Body of pancreas (tissue), 4 donors: ENCODE measurements at places on chromosomes 1 and 21. TPM values are rescaled to one million over a fixed set of nuclear protein-coding genes. Genes with fewer than 3 reads are reported as not detected.

DNA sequence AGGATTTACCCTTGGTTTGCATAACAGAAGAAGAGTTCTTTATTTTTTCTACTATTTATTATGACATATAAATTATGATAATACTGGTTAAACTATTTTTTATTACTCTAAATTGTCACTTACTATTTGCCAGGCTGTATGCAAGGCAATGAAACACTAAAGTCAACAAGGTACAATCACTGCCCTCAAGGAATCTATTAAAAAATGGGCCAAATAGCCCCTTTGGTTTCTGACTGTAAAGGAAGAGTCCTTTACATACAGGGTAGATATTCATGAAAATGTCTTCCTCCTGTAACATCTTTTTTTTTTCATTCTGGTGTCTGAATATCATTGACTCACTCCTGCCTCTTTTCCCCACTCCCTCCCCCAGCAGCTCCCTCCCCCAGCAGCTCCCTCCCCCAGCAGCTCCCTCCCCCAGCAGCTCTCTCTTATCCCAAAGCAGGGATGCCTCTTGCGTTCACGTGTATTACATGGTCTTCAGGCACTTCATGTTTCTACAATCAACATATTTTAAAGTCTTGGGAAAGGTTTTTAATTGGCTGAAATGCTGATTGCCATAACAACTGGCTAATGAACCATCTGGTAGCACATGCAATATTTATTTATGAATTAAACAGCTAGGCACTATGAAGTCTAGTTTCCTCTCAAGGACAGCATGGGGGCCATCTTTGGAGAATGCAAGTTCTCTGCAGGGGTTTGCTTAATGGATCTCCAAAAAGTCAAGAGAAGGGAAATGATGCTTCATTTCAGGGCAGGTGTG lies 400.4 kb upstream of the PLXNA2 start:
- DNase-seq = no peak

The RGS13 gene
- not detected for total RNA-seq

DNA sequence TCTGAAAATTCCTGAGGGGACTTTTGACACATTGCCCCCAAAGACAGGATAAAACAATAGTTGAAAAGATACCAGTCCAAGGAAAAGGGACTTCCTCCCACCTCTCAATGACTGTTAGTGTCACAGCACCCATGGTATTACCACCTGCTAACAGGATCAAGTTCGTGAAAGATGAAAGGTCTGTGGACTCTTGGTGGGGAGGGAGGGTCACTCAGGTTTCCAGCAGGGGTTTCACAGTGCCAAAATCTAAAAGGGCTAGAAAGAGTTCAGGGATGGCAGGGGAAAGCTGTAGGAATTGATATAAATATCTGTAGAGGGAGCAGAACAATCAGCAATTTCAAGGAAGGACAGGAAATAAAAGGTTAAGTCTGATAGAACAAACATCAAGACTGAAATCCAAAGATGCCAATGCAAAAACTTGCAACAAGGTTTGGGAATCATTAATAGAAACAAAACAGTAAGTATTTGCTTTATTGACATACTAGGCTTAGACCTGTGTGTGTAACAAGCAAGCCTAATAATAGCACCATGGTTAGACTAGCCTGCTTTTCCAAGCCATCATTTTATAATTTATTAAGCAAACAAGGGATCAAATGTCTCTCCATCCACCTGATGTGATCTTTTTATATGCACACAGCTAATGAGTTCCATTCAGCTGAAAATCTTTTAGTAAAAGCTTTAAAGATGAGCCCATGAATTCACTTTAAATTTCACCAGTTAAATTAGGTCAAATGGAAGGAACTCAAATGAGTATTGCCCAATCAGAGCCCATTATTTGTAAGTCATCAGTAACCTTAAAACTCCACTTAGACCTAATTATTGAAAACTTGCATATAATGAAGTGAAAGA lies 3.7 kb downstream of the MCL1 start:
- no peak for DNase-seq

- DNase-seq = no peak
These were observed 59.2 kb upstream of the KCNK2 start for GRCh38 chr1:215023155-215023832.

DNA sequence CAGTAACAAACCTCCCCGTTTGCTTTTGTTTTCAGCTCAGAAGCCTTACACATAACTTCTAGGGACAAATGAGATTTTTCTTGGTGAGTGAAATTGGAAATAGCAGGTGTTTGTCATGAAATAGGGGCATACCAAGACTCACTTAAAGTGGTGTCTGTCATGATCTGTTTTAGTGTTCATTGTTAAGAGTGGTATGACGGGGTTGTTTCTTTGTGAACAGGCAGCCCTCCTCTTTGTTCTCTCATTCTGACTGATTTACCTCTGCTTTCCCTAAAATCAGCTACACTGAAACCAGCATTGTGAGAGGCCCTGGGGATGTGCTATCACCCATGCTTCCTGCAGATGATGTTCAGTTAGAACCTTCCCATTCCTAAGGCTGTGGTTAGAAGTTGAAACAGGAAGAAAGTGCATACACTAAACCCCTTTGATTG lies 2.5 kb upstream of the ERO1B start:
- no peak for DNase-seq

- peak; percentile 33 for DNase-seq
These were observed 44.1 kb downstream of the PGBD5 start for GRCh38 chr1:230382001-230382491.

- no peak for DNase-seq
These were observed 8.1 kb downstream of the ODF2L start for GRCh38 chr1:86387916-86388627.

The CLIC6 gene
- total RNA-seq = 0.99 TPM

GRCh38 chr1:111354584-111354983 lies 63.9 kb downstream of the CHIA start:
- DNase-seq = no peak

DNA sequence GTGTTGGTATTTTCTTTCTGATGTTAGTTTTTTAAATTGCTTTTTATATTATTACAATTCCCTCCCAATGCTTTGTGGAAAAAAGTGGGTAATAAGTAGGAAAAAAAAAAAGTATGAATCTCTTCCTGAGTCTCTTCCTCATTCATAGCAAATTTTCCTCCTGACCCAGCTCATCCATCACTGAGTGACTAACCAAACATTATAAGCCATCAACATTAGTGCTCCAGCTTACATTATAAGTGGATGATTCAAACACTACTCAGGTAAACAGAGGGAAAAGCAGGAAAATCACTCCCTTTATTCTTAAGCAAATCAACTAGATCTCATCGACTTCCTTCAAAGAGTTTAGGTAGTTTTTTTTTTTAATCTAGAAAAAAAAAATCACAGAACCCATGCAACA lies 15.4 kb upstream of the SAMD13 start:
- DNase-seq = no peak

The OR14K1 gene
- total RNA-seq = 1.3 TPM

DNA sequence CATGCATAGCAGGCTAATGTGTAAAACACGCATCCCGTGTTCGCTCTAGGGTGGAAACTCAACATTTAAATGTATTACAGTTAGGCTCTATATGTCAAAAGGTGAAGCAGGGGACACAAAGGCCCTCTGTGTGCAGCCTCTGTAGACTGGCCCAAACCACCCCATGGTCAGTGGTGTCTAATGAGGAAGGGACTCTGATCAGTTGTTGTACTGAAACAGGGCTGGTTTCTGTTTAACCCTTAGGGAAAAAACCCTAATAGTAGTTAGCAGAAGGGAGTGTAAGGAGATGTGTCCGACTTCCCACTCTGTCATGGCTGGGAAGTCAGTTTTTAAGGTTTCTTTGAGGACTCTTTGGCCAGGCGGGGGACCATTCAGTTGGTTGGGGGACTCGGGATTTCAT lies 21.5 kb upstream of the CD2 start:
- no peak for DNase-seq

DNA sequence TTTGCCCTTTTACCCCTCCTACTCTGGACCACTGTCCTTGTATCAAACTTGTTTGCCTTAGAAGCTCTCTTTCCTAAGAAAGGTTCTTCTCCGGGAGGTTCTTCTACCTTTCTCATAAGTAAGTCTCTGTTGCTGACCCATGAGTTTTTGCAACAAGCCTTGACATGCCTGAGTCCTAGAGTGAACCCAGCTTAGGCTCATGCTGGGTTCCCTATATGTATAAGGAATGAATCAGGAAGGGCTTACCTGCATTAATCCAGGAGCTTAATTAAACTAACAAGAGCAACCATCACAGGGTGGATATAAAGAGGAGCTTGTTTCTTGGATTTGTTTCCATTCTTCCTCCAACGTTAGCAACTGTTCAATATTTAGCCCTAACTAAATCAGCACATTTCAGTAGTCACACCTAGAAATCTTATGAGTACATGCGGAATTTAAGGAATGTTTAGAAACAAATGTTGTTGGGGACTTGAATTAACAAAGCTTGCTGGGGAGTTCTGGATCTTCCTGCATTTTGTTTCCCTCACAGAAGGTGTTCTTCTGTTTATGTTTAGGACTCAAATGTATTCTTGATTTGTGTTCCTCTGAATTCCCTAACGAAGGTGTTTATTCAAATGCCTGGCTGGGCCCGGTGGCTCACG lies 64.3 kb upstream of the RAB3GAP2 start:
- no peak for DNase-seq

The TRIM17 gene
- total RNA-seq = not detected

DNA sequence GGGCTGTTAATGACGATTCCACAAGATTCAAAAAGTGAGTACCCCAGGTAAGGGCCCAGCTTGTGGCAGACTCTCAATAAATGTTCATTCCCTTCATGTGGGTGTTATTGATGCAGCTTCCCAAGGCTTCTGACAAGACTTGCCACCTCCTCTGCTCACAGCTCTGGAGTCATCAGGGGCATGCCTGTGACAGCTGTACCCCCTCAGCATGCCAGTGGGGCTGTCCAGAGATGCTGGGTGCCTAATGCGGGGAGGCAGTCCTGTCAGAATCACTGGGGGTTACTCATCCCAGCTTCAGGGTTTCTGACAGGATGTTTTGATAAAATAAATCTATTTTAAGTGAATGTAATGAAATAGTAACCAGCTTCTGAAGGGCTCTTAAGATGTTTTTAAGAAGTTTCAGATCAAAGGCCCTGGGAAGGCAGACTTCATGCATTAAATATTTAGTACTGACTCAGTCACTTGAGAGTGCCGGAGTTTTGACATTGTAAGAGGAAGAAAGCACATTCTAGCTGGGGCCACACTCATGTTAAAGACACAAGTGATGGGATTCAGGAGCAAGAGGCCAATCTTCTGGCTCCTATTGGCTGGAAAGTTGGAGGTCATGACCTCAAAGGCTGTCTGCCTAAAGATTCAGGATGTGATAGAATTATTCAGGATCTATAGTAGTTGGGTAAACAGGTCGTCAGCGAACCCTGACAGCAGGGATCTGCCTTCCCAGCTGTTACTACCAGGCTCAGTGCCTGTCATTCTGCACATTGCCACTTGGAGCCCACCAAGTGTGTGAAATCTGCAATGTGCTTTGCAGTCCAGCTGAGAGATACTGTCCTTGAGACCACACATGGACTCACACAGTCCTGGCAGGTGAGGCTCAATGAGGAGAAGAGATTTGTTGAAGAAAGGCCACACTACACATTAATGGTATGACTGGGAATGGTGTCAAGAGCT lies 239.6 kb upstream of the BEND5 start:
- no peak for DNase-seq

- DNase-seq = no peak
These were observed 5.1 kb downstream of the MAP7D1 start for GRCh38 chr1:36160949-36161485.

DNA sequence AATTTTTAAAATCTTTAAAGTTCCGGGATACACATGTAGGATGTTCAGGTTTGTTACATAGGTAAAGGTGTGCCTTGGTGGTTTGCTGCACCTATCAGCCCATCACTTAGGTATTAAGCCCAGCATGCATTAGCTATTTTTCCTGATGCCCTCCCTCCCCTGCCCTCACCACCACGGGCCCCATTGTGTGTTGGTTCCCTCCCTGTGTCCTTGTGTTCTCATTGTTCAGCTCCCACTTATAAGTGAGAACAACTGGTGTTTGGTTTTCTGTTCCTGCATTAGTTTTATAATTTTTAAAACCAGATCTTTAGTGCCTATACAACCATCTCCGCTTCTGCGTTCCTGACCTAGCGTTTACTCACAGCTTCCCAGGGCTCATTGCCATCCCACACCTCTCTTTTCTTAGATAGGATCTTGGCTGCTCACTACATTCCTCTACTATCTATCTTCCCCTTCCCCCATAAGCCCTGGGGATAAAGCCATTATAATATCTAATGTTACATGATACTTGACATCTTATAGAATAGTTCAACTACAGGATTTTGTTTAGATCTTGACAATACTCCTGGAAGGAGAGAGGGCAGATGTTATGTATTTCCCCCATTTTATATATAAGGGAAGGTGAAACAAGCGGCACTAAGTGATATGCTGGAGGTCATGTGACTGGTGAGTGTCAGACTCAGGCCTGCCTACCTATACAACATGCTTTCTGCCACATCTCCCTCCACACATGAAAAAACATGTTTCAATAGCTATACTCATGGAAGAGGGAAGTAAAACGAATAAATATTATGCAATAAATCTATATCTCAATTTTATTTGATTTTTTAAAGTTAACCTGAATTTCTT lies 52.3 kb upstream of the DNAJC6 start:
- DNase-seq = no peak

The CLK2 gene
- 40.7 TPM for total RNA-seq

DNA sequence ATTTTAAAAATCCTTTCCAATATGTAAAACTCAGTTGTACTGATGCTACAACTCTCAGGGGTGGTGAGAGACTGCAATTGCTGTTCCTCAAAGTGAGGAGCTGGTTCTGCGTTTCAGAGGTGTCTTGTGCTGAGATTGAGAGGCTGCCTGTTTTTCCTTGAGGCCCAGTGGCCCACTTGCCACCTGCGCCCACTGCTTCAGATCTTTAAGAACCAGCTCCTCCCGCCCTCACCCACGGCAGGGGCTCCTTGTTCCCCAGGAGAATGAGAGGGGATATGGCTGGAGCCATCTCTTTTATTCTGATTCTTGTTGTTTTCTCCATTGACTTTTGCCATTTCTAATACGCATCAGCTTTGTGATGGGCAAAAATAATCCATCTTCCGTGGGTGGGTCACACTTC lies 45.5 kb downstream of the EVA1C start:
- no peak for DNase-seq

- no peak for DNase-seq
These were observed 19.9 kb downstream of the PLA2G4A start for GRCh38 chr1:186848509-186849130.

The HPCAL4 gene
- total RNA-seq = 0.66 TPM

The TMEM50A gene
- total RNA-seq = 38.4 TPM

- DNase-seq = no peak
These were observed 6.9 kb downstream of the MX2 start for GRCh38 chr21:41368735-41369104.

DNA sequence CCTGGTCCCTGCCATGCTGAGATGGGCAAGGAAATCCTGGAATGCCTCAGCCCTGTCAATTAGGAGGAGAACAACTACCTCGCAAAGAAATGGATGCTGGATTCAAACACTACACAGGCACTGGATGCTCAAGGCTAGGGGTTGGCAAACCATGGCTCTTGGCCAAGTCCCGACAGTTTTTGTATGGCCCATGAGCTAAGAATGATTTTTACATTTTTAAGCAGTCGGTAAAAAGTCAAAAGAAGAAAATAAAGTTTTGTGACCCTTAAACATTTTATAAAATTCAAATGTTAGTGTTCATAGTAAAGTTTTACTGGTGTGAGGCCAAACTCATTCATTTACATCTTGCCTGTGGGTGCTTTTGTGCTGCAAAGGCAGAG lies 6.5 kb downstream of the CDK18 start:
- no peak for DNase-seq

The NCAM2 gene
- under 0.01 TPM for total RNA-seq
